ENCODE measurements at places on chromosomes 13 and 19.

DNA sequence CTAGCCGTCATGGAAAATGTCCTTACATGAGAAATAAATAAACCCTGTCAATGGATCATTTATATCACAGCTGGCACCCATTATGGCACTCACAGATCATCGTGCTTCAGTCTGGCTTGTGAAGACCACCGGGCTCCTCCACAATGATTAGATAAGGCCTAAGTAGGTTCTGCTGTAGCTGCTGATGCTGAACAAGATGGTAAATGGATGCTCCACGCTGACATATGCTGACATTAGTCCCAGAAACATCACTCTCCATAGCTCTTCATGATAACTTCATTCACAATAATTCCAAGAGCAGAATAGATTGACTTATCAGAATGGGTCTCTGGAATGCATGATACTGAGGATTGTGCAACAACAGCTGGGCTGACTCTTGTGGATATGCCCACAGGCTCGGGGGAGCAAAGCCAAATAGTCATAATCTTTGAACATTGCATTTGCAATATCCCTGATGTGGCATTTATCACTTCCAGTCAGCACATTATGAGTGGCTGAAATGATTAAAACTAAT is 63.8 kb upstream of the RXFP2 start:
- DNase-seq = no peak

DNA sequence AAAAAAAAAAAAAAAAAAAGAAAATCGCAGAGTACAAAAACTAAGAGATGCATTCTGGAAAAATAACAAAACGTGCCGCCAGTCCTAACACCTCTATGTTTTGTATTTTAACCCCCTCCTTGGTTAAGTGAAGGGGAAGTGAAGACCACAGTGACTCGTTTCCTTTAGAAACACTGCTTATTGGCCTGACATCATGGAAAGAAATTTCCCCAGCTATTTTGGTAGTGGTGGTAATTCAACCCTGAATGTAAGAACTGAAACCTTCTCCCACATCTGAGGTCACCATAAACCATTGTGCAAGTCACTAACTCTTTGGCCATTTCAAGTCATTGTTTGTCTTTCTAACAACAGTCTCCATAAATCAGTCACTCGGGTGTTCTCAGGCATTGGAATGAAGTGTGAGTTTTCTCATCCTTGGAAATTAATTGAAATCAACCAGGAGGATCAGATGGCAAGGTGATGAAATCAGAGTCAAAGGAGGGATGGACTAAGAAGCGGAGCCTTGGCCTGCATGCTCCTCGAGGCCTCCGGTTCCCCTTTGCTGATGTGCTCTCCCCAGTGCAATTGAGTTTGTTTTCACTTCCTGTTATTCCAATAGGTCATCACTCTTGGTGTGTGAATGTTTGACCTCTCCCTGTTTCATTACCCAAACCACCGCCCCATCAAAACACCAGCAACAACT is 443.9 kb downstream of the FGF9 start:
- DNase-seq = no peak

GRCh38 chr13:110617321-110618072 is 2.2 kb downstream of the NAXD start:
- DNase-seq = no peak

DNA sequence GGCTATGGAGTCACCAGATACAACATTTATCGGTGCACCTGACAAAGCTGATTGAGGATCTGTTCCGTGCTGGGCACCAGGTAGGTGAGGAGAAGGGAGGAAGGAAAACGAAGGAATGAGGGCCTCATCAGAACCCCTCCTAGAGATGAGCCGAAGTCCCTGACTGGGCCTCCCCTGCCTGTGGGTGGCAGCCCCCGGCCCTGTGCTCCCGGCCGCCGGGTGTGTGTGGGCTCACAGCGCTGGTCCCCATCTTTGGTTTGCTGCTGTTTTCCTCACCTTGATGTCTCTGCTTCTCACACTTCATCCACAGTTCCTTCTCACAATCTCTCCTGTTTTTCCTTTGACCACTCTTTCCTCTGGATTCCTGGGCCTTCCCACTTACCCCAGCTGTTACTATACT is 32.8 kb downstream of the TMED1 start:
- no peak for DNase-seq

- no peak for DNase-seq
Observed at GRCh38 chr19:16969135-16969534, 57.5 kb downstream of the CPAMD8 start.

DNA sequence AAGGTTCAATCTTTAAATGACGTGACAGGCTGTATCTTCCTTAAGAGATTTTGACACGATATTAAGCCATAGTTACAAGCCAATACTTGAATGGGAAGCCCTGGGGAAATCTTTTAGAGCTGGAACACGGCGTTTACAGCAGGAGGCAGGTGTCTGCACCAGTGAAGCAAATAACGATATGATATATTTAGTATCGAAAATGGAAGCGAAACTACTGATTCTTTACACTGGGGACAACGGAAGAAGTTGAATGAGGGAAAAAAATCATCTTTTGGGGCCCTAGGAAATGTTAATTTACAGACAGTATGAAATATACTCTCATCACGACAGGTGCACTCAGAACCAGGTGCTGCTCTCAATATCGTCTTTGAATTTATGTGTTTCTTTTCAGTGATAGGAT is 793.9 kb upstream of the PCDH20 start:
- no peak for DNase-seq

GRCh38 chr13:60811581-60811980 is 414.6 kb downstream of the TDRD3 start:
- no peak for DNase-seq

GRCh38 chr19:28427376-28428083 is 785.4 kb downstream of the UQCRFS1 start:
- DNase-seq = no peak

DNA sequence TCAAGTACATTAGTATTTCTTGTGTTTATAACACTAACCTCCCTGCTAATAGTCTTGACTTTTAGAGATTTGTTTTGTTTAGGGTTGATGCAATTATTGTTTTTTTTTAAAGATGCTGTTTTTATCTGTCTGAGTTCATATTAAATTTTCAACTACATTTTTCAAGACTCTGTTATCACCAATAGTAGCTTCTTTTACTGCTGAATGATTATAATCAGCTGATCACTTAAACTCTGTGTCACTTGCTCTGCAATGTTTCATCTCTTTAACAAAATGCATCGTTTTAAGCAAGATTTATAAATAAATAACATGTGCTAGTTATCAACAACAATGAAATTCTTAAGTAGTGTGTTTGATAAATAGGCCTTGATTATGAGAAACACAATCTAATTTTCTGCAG is 920.9 kb upstream of the PCDH20 start:
- no peak for DNase-seq

GRCh38 chr13:112655913-112656312 is 33.9 kb upstream of the ATP11A start:
- no peak for DNase-seq

DNA sequence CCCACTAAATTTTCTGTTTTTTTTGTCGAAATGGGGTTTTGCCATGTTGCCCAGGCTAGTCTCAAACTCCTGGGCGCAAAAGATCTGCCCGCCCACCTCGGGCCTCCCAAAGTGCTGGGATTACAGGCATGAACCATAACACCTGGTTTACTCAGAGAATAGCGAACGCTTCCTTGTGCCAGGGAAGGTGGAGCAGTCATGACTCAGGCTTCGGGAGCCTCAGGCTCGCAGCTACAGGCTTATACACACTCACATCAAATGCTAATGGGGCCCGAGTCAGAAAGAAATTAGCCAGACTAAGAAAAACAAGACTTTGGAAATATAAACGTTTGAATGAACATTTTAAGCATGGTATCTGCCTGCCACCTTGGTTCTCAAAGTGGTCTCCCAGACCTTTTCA is 11.0 kb upstream of the TPT1 start:
- DNase-seq = no peak

DNA sequence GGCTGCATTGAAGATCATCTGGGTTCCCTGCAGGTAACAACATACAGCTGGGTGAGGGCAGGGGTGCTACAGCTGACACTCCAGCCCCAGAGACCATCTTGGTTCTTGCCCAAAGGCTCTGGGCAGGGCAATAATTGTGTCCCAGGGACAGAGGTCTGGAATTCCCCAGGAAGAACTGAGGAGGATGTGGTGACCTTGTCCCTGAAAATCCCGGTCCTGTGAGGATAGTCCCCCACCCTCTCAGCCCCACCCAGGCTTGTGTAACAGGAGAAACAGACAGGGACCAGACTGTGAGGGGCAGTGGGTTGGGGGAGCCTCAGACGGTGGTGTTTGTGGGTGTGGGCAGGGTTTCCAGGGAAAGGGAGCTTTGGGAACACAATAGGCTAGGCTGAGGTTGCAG is 63.5 kb downstream of the COLGALT1 start:
- no peak for DNase-seq

GRCh38 chr13:76764429-76764828 is 121.8 kb downstream of the KCTD12 start:
- DNase-seq = no peak
